ENCODE measurements at places on chromosomes 2 and 18. TPM values are rescaled to one million over a fixed set of nuclear protein-coding genes. Genes with fewer than 3 reads are reported as not detected.

SATB2 gene
- 4.7 TPM for total RNA-seq

SPRED2 gene
- 36.6 TPM for total RNA-seq

CNDP1 gene
- 0.29 TPM for total RNA-seq

NRP2 gene
- 6.3 TPM for total RNA-seq

CAVIN2 gene
- total RNA-seq, result 0.11 TPM

TNFRSF11A gene
- total RNA-seq, result 0.64 TPM

CHRNG gene
- not detected for total RNA-seq

SLC16A14 gene
- 2.4 TPM for total RNA-seq

HRH4 gene
- total RNA-seq, result not detected

RGPD5 gene
- total RNA-seq, result 107 TPM

GAREM1 gene
- total RNA-seq, result 11.4 TPM

CPSF3 gene
- total RNA-seq, result 60.3 TPM

TUBB8B gene
- total RNA-seq, result 0.93 TPM

BMP10 gene
- not detected for total RNA-seq

C2orf78 gene
- not detected for total RNA-seq

SERPINB5 gene
- not detected for total RNA-seq

CABLES1 gene
- total RNA-seq, result 4.2 TPM

IL36RN gene
- 0.13 TPM for total RNA-seq

UNC80 gene
- 3.1 TPM for total RNA-seq

SFTPB gene
- not detected for total RNA-seq

SYT4 gene
- 4.6 TPM for total RNA-seq

NR4A2 gene
- total RNA-seq, result 7.9 TPM

RNASEH1 gene
- total RNA-seq, result 18.5 TPM

RTKN gene
- 129 TPM for total RNA-seq

RAB1A gene
- 134 TPM for total RNA-seq

BCL2 gene
- total RNA-seq, result 3.8 TPM

CAPN14 gene
- total RNA-seq, result 0.50 TPM

CTDP1 gene
- total RNA-seq, result 24.9 TPM

EVX2 gene
- total RNA-seq, result not detected

OTOS gene
- total RNA-seq, result not detected

MAPRE3 gene
- total RNA-seq, result 18.0 TPM

UCN gene
- total RNA-seq, result 2.4 TPM

NT5C1B gene
- total RNA-seq, result not detected

RAB27B gene
- 13.4 TPM for total RNA-seq

RNF152 gene
- total RNA-seq, result 32.0 TPM

FAM124B gene
- not detected for total RNA-seq

KLHL30 gene
- 0.07 TPM for total RNA-seq

RAPGEF4 gene
- total RNA-seq, result 11.9 TPM

Data from progenitor cell of endocrine pancreas (in vitro differentiated cells).